ENCODE measurements at places on chromosomes 4 and X.

GRCh38 chr4:107312366-107312765 lies 276.3 kb upstream of the DKK2 start:
- DNase-seq = no peak

DNA sequence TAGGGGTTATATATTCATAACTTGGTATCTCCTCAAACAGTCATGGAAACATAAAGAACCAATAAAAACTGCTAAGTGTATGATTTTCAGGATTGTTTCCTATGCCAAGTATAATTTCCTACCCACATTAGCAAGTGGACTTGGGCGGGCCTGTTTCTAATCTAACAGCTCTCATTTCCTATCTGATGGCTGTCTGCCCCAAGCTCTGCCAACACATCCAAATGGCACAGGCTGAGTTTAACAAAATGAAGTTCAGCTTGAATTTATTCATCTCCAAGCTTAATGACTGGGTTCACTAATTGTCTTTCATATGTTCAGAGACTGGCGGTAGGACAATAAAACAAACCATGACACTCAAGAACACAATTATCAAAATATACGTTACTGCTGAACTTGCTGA lies 55.5 kb upstream of the S100G start:
- peak; percentile 37 for DNase-seq

DNA sequence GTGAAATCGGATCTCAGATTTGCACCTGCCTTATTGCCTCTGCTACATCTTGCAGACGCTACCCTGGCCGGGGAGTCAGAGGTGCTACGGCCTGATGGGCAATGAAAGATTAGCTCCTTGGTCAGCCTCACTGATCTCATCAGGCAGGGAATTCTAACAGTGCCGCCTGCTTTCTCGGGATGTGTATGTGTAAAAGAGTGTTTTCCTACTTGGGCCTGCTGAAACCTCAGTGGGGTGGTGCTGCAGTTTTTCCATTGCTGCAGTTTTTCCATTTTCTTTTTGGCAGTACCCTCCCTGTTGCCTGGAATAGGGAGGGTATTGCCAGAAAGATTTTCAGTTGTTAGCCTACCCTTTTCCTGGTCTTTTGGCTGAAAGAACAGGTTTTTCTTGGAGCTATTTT lies 117.5 kb downstream of the CDKL5 start:
- no peak for DNase-seq

- no peak for DNase-seq
Measured at GRCh38 chrX:13875572-13875971, 58.7 kb upstream of the GPM6B start.

DNA sequence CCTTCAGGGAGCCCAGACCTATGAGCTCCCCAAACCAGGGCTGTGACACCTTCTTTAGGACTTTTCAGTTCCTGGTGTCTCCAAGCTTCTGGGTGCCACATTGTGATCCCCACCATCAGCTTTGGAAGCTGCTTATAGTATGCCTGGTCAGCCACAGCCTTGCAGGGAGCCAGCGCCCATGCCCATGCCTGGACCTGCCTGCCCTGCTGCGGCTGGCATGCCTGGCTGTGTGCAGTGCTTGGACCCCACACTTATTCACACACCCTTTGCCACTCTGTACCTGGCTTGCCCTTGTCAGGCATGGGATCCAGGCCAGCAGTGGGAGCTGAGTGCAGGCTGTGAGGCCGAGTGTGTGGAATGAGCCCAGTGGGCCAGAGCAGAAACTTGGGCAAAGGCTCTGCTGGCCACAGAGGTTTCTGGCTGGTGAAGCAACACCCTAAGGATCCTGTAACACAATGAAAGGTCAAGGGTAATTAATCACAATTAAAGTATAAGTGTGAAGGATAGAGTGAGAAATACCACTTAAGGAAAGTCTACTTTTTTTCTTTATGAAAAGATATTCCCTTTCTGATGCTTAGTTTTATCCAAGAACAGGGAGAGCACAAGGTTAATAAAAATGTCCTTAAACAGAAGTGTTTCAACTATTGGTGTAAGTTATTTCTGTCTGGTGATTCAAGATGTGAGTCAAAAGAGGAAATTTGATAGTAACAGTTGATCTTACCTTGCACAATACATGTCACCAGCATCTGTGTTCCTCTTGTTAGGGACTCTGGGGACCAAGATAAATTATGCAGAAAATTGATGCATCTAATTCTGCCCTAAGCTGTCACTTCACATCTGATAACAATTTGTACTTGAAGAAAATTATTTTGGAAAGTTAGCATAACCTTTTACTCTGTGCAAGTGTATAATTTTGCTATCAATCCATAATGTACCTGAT lies 161.8 kb downstream of the FAM47A start:
- DNase-seq = no peak

- DNase-seq = no peak
Measured at GRCh38 chr4:142278171-142278570, 567.9 kb downstream of the INPP4B start.

DNA sequence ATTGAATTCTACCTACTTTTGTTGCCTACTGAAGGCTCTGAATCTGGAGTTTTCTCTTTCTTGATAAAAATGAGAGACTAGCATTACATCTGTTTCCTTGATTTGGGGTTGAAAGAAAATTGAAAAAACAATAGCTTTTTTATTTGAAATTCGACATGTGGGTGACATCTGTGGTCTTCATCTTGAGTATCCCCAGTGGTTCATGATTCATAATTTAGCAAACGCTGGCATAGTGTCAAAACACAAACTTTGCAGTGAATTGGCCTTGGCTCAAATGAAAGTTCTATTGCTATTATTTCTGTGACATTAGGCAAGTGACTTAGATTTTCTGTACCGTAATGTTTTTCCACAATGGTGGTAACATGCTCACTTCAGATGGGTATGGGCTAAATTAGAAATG lies 747.6 kb downstream of the PCDH7 start:
- no peak for DNase-seq

DNA sequence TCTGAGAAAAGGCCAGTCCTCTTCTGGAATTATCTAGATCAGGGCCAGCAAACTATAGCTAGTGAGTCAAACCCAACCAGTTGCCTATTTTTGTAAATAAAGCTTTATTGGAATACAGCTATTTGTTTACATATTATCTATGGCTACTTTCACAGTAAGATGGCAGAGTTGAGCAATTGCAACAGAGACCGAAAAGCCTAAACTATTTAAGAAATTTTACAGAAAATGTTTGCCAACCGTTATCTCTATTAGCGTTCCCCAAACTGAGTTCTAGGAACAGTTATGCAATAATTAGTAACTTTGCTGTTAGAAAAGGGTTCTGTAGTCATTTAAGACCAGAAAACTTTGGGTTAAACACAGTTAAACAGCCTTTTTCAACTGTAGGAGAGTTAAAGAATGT lies 10.5 kb downstream of the TEX13B start:
- DNase-seq = no peak

- DNase-seq = no peak
Measured at GRCh38 chr4:183329954-183330742, 7.9 kb upstream of the CLDN24 start.

- peak; percentile 84 for DNase-seq
Measured at GRCh38 chrX:48897157-48897624, 377 bp downstream of the TIMM17B start.

DNA sequence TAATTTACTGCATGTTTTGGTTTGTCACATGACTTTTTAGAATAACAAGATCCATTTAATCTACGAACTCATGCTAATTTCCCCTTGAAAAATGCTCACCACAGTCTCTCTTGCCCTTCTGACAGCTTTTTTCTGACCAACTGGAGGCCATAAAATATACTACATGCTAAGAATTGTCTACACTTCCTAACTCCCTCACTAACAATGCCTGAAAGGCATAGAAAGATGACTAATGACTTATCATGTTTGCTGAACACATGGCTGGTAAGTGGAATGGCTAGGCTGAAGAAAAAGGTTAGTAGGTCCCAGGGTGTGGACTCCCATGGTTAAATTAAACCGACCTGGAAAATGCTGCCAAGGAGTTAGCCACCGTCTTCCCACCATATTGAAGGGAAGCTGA lies 309.9 kb downstream of the SPOCK3 start:
- DNase-seq = no peak

DNA sequence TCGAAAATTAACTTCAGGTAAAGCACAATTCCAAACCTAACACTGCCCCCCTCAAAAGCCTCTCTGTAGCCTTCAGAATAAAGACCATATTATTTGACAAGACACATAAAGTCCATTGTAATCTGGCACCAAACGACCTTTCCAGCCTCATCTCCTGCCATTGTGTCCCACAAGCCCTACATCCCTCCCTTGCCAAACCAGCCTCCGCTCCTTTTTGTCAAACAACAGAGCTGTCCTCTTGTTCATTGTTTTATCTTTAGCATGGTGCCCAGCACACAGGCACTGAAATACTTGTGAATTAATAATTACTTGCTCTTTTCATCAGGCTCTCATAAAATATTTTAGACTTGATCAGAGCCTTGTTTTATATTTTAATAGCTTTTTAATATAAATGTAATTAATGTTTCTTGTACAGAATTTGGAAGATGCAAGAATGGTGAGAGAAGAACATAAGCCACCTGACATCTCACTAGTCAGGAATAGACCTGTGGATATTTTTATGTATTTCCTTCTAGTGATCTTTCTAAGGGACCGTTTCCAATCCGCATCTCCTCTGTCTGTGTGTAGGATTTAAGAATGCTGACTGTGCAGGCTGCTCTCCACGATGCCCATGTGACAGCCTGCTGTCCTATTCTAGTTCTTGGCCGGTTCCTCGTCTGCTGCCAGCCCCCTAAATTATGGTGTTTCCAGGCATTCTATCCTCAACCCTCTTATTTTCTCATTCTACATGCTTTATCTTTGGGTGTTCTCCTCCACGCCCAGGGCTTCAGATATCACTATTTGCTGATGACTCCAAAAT lies 3.0 kb upstream of the IRF2 start:
- no peak for DNase-seq

DNA sequence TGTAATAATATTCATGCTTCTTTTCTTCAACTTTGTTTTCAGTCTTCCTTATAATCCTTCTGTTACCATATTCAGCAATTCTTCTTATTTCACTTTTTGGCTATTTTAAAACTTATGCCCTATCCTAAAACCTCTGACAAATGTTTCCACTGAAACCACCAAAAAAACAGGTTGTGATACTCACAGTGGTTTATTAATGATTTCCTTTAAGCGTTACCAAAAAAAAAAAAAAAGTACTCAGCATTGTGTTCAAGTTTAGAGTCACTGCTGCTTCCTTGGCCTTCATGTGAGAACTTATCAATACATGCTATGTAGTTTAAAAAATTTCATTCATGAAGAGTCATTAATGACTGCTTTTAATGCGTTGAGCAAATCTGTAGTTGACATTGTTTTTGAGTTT lies 35.4 kb upstream of the UGT2A3 start:
- no peak for DNase-seq

- no peak for DNase-seq
Measured at GRCh38 chr4:15234116-15234855, 193.5 kb upstream of the C1QTNF7 start.

DNA sequence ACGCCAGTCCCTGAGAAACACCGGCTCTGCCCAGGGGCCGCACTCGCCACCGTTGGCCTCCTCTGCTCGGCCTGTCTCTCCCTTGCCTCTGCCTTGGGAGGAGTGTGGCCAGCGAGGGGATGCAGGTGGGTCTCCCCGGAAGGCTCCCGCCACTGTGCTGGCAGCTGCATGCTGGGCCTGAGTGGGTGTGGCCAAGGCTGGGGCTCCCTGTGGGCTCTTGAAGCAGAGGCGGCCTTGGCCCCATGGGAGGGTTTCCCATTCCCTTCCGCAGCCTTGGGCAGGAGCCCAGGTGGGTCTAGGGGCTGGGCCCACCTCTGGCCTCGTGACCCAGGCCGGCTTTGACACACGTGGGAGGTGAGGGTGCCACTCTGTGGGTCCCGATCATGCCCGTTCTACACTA lies 19.1 kb downstream of the FGFRL1 start:
- no peak for DNase-seq

GRCh38 chrX:107850422-107850765 lies 24.7 kb downstream of the MID2 start:
- DNase-seq = no peak

GRCh38 chr4:189785257-189785656 lies 155.4 kb upstream of the FRG1 start:
- DNase-seq = no peak

DNA sequence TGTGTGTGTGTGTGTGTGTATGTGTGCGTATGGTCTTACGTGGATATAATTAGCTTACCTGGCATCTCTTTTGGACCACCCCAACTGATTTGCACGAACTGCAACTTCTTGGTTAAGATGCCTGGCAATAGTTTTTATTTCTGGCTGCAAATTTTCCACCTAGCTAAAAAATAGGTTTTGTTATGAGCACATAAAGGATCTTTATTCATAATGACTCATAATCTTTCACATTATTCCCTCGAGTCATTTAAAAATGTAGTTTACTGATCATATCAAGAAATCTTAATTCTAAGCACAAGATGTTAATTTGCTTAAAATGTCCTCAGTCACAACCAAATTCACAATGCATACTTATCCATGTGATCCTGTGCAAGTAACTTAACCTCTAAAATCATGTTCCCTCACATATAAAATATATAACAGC lies 1.5 kb downstream of the COX18 start:
- DNase-seq = no peak

DNA sequence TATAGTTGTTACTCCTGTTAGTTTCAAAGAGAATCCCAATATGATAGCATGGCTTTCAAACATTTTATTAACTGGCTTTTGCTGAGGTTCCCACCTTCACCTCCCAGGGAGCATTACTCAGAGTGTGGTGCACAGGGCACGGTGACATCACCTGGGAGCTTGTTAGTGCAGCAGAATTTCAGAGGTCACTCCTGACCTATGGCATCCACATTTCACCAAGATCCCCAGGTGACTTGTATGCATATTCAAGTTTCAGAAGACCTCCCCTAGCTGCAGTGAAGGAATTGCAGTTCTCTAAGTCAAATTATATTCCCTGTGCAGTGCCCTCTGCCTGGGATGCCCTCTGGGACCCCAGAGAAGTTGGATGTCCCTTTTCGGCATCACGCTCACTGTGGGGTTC lies 29.7 kb upstream of the LNX1 start:
- no peak for DNase-seq

DNA sequence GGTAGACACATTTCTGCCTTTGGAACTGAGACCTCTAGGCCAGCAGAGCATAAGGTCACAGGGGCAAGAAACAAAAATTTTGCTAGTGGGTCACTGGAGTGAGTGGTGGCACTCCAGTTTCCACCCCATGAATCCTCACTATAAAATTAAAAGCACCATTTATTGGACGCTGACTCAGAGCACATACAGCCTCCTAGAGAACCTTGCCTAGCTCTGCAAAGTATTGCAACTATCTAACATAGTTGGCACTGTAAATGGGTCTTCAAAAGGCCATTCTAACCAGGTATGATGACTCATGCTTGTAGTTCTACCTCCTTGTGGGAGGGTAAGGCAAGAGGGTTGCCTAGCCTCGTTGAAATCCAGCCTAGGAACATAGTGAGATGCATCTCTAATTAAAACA lies 25.1 kb downstream of the RRAGB start:
- DNase-seq = no peak

- no peak for DNase-seq
Measured at GRCh38 chrX:69216911-69217310, 51.7 kb upstream of the PJA1 start.

DNA sequence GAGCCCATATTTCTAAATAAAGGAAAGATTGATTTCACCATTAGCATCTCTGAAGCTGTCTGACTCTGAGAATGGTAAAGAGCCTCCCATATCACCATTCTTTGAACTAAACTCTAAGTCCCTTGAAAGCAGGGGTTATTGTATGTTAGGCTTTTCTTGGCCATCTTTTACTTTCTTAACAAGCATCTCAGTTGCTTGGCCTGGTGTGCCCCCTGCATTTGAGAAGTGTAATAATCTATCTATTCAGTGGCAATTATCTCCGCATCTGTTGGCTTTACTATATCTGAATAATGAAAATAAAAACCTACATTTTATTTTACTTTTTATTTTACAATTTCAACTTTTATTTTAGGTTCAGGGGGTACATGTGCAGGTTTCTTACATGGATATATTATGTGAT lies 128.3 kb upstream of the ARMCX2 start:
- DNase-seq = no peak

Data from NCI-H2081 (cell line).